ENCODE measurements at places on chromosomes 4 and X.

GRCh38 chr4:52788806-52789205 lies 37.6 kb upstream of the ERVMER34-1 start:
- DNase-seq: no peak

DNA sequence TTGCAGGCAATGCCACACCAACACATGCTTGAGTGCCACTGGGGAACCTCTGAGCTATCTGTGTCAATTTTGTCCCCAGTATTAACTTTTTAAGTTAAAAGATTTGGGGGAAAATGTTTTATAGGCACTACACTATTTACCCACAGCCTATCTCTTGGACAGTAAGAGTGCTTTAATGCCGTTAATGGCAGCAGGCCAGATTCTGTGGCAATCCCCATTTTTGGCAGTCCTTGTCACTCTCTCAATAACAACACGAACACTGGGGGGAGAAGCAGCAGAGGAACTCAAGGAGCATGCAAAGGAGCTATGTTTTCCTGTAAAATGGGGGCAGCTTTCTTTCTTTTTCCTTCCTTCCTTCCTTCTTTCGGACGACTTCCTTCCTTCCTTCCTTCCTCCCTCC lies 168.6 kb downstream of the NSUN7 start:
- no peak for DNase-seq

DNA sequence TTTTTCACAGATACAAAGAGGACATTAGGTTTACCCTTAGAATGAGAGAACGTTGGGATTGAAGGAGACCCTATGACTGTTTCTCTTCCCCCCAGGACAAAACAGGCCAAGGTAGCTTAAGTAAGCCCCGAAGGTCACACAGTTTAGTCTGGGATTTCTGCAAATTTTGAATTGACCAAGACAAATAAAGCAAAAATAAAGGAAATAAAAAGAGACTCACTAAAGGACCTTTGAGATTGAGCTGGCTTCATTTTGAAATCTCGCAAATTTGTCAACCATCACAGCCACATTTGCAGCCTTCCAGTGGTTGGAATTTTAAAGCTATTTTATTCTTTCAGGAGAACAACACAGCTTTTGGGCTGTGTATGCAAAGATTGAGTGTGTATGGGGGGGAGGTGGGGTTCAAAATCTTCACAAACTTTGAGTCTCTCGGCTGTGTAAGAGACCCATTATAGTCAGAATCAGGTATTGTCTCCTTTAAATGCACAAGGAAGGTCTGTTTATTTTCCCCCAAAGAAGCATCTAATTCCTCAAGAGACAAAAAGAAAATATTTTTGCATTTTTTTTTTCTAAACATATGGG lies 4.2 kb downstream of the TMSB4X start:
- DNase-seq: no peak

- no peak for DNase-seq
These were observed 29.2 kb upstream of the AREG start for GRCh38 chr4:74415602-74416300.

- no peak for DNase-seq
These were observed 536.8 kb upstream of the FTHL17 start for GRCh38 chrX:31608638-31609037.

DNA sequence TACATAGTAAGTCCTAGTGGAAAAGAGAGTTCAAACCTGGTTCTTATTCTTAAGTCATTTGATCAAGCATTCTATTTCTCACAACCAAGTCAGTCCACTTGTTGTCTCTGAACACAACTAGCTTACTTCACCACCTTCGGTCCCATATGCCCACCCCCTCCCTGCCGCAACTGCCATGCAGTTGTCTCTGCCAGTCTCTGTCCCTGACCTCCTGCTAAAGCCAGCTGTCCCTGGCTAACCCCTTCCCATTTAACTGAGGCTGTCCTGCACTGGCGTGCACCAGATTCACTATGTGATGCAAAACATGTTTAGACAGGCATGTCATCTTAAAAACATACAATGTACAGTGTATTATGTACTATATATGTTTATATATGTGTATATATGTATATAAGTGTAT lies 12.7 kb downstream of the FRAS1 start:
- DNase-seq: no peak

DNA sequence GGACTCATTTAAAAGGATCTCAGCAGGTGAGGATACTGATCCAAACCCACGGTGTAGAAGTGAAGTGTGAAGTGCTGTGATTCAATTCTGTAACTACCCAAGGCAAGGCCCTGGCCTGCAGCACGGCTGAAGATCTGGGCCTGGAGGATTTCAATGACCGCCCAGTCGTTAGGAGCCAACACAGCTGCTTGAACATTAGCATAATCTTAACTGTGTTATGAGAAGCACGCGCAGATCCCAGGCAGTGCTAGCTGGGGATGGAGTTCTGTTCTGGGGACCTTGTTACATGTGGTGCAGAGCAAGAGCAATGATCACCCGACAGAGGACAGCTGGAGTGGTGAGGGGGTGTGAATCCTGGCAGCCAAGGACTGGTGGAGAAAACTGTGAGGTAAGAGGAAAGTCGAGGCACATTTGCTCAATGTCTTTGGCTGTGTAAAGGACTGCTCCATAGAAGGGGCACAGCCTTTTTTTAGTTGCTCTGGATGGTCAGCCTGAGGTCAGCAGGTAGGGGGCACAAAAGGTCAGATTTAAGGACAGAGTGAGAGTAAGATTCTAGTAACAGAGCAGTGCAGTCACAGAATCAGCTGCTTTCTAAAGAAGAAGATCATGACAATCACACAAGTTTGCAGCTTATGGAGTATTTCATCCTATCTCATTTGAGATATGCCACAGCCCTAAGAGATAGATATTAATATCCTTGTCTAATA lies 181.8 kb downstream of the DCLK2 start:
- no peak for DNase-seq

DNA sequence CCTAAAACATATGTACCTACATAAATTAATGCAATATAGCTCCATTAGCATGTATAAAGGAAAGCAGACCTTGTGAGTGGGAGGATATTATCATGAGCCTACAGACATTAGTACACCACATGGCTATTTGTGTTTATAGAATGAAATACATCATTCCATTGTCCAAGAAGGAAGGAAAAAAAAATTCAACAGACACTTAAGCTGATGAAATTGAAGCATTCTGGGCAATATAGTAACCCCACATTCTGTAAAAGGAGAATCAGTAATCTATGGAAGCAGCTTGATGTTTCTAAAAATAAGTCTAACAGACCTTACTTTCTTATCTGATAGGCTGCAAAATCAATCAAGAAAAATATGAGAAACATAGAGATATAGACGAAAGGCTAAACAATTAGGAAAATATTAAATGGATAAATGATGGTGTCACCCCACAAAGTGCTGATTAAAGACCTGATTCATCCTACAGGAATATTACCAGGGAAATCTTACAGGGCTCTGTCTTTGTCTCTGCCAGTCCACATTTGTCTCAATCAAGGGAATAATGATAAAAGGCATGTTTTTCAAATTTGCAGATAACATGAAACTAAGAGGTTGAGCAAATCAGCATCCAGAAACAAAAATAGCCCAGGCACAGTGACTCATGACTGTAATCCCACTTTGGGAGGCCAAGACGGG lies 76.8 kb downstream of the COMMD8 start:
- DNase-seq: no peak

GRCh38 chr4:3355266-3355748 lies 62.5 kb downstream of the RGS12 start:
- DNase-seq: no peak

DNA sequence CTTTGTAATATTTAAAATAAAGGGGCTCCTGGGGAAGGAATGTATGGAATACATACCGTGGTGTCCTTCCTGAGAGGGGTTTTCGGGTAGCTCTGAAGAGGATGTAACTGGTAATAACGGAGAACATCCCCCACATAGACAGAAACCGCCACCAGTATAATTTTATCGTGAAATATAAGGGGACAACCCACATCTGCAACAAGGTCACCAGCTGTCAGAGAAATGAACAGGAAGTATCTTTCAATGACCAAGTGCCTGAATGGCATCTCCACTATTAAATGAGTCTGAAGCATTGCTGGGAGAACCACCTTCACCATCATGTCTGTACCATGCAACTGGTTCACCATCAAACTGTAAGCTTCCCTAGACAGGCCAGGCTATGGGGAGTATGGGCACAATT lies 31.7 kb downstream of the RNF175 start:
- DNase-seq: no peak

DNA sequence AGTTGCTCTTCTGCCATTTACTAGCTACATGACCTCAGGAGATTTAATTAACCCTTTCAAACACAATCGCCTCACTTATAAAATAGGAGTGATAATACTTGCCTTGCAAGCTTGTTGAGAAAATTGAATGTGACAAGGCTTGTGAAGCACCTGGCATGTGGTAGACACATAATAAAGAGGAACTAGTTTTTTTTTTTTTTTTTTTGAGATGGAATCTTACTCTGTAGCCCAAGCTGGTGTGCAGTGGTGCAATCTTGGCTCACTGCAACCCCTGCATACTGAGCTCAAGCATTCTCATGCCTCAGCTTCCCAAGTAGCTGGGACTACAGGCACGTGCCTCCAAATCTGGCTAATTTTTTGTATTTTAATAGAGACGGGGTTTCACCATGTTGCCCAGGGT lies 73.7 kb upstream of the STIM2 start:
- DNase-seq: no peak

DNA sequence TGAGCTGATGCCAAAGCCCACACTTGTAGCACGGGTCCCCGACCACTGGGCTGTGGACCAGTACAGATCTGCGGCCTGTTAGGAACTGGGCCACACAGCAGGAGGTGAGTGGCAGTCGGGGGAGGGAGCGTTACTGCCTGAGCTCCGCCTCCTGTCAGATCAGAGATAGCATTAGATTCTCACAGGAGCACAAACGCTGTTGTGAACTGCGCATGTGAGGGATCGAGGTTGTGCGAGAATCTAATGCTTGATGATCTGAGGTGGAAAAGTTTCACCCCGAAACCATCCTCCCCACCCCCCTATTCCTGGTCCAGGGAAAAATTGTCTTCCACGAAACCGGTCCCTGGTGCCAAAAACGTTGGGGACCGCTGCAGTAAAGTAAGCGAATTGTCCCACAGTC lies 292.0 kb downstream of the DCTD start:
- DNase-seq: no peak

DNA sequence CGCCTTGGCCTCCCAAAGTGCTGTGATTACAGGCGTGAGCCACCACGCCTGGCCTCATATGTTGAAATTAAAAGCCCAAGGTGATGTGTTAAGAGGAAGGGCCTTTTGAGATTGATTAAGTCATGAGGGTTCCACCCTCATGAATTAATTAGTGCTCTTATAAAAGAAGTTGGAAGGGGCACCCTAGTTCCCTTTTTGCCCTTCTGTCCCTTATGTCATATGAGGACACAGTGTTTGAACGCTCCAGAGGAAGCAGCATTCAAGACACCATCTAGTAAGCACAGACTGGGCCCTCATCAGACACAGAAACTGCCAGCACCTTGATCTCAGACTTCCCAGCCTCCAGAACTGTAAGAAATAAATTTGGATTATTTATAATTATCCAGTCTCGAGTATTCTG lies 5.1 kb upstream of the APLN start:
- no peak for DNase-seq

DNA sequence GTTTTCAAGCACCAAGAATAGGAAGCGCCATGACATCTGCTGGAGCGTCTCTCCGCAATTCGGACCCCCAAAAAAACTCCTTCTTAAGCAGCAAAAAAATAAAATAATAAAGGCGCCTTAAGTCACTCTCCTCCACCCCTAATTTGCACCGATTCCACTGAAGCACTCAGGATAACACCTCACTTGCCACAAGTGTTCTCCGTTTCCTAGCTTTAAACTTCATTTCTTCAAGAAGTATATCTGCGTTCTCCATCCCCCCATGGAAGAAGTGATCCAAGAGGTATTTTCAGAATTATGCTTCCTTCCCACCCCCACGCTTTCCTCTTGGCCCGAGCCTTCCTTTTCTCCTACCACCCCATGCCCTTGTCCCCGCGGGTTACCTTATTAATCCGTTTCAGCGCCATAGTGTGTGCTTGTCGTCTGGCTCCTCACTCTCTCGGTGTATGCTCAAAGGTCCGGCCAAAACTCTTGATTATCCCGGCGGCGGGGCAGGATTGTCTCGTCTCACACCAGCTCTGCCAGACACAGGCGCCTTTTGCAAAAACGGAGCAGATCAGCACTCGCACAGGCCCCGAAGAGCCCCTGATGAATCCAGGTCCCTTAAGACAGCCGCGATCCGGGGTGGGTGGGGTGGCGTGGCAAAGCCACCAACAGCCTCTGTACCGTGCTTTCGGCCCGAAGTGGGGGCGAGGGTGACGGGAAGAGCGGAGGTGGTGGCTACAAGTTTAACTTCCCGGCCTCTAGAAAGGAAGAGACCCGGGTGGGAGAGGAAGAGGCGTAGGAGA lies 1.1 kb downstream of the UBE2D3 start:
- DNase-seq: no peak

DNA sequence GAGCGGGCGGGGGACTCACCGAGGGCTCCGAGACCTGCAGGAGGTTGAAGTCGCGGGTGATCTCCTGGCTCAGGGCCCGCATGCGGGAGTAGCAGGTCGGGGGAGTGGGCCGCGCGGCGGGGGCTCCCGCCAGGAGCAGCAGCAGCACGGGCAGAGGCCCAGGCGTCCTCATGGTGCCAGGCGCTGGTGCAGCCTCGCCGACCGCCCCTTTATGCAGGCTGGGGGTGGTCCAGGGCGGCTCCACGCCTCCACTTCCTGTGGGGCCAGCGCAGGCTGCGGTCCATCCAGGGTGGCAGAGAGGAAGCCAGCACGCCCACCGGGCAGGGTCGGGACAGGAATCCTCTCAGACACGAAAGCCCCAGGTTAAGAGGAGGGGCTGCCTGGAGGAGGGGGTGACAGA lies at the start of gene CYTL1:
CYTL1 (minus strand) TSS at position 185 of the 400 bp plus-strand sequence; CDS start at position 172, 13 bp downstream.
- DNase-seq: no peak

GRCh38 chrX:131543774-131544173 lies at the start of gene OR13H1:
Gene OR13H1 (plus strand): TSS chrX:131544074. CDS start chrX:131544074, 0 bp downstream.
- DNase-seq: no peak

DNA sequence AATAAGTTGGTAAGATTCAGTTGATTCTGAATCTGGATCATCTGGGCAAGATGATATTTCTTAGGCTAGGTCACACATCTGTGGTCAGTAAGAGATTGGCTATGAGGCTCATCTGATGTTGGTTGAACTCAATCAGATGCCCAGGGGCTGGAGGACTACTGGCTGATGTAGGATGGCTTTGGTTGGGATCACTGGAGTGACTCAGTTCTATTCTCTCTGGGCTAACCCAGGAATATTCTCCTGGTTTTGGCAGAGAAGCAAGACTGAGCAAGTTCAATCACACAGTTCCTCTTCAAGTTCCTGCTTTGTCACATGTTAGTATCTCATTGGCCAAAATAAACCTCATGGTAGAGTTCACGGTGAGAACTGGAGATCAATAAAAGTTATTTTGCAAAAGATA lies 902.3 kb upstream of the SLIT2 start:
- no peak for DNase-seq

- no peak for DNase-seq
These were observed 225.0 kb downstream of the QDPR start for GRCh38 chr4:17286752-17287460.

Data from central memory CD4-positive, alpha-beta T cell (primary cell).